ENCODE measurements at places on chromosomes 12 and 14. TPM values are rescaled to one million over a fixed set of nuclear protein-coding genes. Genes with fewer than 3 reads are reported as not detected.

DNA sequence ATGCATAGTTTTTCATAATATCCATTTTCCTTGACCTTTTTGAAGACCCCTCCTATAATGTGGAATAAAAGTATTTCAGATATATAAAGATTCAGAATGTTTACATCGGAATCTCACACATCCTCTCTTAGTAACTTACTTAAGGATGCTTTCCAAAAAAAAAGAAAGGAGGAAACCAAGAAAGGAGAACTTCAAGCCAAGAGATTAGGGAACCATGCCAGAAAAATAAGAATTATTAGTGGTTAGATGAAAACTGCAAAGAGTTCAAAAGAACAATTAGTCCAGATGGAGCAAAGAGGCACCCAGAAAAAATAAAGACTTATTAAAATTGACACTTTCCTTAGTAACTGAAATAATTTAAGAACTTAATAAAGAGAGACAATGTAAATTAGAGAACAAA is 179.2 kb downstream of the DUSP6 start:
- peaks cover 47% of the 10 kb centered on the region for H3K4me1 ChIP-seq
- peaks cover 51% of the 10 kb centered on the region for H3K36me3 ChIP-seq
- no peak overlapping the region for H3K4me3 ChIP-seq
- no peak for DNase-seq

- H3K4me1 ChIP-seq = no peaks in the 10 kb centered on the region
- no peak for DNase-seq
- H3K27me3 ChIP-seq = no peaks in the 10 kb centered on the region
Observed at GRCh38 chr12:104909761-104910160, 48.3 kb downstream of the SLC41A2 start.

C12orf75 gene
- total RNA-seq = 246 TPM

GDF3 gene
- not detected for total RNA-seq

CLEC1B gene
- not detected for total RNA-seq

- H3K27ac ChIP-seq = no peak overlapping the region
- no peak overlapping the region for H3K4me3 ChIP-seq
- H3K4me1 ChIP-seq = no peaks in the 10 kb centered on the region
- DNase-seq = no peak
- H3K36me3 ChIP-seq = no peaks in the 10 kb centered on the region
Observed at GRCh38 chr14:105876829-105877228, 350.4 kb downstream of the TMEM121 start.

PTPRB gene
- total RNA-seq = not detected
